ENCODE measurements at places on chromosomes 1 and 21.

DNA sequence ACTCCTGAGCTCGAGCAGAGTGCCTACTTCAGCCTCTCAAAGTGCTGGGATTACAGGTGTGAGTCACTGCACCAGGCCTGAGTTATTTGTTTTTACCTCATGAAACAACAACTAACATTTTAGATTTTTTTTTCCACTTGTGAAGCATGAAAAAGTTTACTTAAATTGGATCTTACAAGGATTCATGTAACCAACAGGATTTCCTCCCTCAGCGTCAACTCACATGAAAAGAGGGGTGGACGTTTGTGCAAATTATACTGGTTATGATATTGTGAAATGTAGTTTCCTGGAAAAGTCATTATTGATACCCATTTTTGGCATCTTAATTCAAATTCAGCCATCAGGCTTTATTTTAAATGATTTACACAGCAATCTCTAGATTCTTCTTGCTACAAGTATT is 6.5 kb downstream of the CNST start:
- DNase-seq = no peak

- no peak for DNase-seq
Observed at GRCh38 chr1:221511797-221512196, 230.1 kb downstream of the DUSP10 start.

DNA sequence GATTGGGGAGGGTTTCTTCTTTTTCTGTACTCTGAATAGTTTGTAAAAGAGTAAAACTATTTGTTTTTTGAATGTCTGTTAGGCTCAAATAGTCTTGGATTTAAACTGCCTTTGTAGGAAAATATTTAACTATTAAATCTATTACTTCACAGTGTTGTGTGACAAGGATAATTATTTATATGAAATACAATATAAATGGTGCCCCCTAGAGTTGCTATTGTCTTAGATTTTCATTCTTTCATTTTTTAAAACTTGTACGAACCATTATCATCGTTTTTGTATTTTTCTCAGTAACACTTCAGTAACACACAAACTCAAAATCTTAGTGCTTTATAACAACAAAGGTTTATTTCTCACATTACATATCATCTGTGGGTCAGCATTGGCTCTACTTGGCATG is 37.4 kb downstream of the C1orf185 start:
- no peak for DNase-seq

DNA sequence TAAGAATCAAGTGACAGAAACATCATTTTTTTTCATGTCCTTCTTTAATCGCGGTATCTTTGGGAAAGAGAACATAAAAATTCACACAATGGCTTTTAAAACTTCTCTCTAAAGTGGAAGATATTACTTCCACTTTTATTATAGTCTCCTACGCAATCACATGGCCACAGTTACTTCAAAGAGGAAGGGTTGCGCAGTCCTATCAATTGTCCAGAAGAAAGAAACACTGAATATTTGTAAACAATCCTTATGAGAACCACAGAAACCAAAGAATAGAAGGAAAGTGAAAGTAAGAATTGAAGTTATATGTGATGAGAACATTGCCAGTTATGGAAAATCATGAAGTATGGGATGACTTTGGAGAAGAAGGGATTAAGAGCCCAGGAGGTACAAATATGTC is 32.6 kb downstream of the CFH start:
- no peak for DNase-seq

DNA sequence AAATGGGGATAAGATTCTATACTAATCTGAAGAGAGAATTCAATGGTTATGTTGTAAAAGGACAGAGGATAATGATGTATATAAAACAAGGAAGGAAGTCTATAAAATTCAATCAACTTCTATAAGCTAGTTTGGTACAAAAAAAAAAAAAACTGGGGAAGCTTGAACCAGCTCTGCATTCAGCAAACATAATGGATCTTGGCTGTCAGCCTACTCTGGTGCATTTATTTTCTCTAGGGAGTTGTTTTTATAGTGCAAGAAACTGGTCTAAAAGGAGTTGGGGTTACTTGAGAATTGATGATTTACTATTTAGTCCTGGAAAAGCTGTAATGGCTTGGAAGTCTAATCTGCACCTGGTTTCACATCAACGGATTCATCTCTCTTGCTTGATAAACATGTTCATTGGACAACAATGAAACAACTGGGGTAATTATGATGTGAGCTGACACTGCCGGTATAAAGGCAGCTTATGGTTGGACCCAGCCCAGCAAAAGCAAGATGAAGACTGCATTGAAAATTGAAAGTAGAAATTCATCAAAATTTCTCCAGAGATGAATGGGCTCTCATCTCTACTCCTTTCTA is 199.4 kb upstream of the NRIP1 start:
- no peak for DNase-seq

DNA sequence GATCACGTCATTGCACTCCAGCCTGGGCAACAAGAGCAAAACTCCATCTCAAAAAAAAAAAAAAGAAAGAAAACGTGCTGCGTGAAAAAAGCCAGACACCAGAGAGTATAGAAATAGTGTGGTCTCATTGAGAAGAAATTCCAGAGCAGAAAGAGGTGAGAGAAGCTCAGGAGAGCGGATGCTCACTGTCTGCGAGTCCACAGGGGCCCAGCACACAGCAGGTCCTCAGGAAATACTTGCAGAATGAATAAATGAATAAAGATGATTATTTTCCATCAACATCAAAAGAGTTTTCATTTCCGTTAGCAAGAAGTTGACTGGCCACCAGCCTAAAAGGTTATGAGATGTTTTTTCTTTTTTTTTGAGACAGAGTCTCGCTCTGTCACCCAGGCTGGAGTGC is 14.4 kb downstream of the CASP9 start:
- DNase-seq = no peak

DNA sequence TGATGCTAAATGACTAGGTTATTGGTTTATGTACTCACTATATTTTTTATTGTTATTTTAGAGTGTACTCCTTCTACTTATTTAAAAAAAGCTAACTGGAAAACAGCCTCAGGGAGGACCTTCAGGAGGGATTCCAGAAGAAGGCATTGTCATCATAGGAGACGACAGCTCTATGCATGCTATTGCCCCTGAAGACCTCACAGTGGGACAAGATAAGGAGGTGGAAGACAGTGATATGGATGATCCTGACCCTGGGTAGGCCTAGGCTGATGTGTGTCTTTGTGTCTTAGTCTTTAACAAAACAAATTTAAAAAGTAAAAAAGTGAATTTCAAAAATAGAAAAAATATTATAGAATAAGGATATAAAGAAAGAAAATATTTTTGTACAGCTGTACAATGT is 155.7 kb upstream of the CD34 start:
- no peak for DNase-seq

DNA sequence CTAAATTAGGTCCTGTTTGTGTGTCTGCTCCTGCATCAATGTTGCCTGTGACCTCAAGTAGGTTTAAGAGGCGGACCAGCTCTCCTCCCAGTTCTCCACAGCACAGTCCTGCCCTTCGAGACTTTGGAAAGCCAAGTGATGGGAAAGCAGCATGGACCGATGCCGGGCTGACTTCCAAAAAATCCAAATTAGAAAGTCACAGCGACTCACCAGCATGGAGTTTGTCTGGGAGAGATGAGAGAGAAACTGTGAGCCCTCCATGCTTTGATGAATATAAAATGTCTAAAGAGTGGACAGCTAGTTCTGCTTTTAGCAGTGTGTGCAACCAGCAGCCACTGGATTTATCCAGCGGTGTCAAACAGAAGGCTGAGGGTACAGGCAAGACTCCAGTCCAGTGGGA is 79.9 kb downstream of the PRDM2 start:
- no peak for DNase-seq

DNA sequence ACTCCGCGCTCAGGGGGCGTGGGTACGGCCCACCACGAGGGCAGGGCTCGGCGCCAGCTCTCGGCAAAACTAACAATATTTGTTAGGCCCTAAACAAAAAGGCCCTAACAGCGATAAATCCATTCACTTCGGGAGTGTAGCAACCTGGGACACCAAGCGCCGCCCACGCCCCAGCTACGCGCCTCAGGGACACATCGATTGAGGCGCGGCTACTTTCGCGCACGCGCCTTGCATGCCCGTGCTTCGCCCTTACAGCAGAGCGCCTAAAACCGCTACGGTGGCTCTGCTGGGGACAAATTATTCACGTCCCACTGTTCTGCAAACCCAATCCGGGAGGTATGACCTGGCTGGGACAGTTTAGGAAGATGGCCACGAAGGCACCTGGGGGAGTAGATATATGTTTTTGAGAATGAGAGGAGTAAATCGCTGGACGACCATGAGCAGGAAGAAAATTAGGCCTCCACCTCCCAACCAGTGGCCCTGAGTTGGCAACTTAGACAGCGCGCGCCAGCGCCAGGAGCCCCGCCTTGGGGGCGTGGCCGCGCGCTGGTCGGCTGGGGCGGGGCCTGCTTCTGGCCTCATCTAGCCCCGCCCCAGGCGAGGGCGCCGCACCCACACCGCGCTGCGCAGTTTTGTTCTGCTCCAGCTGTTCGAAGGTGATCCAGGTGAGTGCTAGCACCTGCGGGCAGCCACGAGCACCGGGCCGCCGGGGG is at the start of gene MGST3:
Gene MGST3 (plus strand): TSS at position 606 of the 713 bp plus-strand sequence. CDS start 18,614 bp downstream, outside the sequence.
- peak; percentile 81 for DNase-seq

GRCh38 chr1:232057896-232058274 is 431.3 kb downstream of the DISC1 start:
- DNase-seq = no peak

GRCh38 chr1:213982672-213983492 is 4.9 kb upstream of the PROX1 start:
- DNase-seq = no peak

- DNase-seq = no peak
Observed at GRCh38 chr1:210195635-210196160, 36.9 kb upstream of the SERTAD4 start.

GRCh38 chr1:183021405-183022201 is 1.6 kb upstream of the LAMC1 start:
- no peak for DNase-seq

GRCh38 chr1:84253891-84254290 is 47.6 kb upstream of the SAMD13 start:
- no peak for DNase-seq

- DNase-seq = no peak
Observed at GRCh38 chr1:62184336-62184735, 10.3 kb upstream of the L1TD1 start.

DNA sequence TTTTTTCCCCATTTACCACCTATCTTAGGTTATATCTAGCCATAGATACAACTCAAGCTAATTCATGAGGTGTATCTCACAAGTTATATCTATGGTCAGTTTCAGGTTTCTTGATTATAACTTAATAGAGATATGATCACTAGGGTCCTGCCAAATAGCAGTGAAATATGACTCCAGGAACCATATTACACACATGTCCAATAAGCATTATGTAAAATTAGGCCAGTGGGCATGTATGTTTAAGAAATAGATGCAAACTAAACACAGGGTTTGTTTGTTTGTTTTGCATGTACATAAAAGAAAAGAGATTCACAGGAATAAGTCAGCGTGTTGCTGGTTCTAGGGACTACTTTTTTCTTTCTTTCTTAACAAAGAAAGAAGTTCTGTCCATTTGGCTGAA is 112.5 kb upstream of the ST6GALNAC5 start:
- no peak for DNase-seq

DNA sequence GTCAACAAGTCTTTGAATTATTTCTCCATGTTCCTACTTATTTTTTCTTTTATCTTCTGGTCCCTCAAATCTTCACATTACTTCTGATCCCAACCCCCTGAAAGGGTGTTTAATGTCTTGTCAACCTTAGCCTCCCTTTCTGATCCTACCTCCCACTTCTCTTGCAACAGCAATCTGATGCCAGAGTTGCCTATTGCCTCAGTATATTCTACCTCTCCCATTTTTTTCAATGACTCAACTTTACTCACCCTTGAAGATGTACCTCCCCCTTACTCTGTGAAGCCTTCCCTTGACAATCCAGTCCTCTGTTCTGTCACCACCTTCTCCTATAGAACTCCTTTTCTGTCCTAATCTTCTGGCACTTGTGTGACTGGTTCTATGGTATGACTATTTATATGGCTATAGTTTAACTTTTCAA is 99.5 kb upstream of the CD55 start:
- no peak for DNase-seq

- no peak for DNase-seq
Observed at GRCh38 chr1:225886159-225887029, 2.6 kb downstream of the LEFTY1 start.

DNA sequence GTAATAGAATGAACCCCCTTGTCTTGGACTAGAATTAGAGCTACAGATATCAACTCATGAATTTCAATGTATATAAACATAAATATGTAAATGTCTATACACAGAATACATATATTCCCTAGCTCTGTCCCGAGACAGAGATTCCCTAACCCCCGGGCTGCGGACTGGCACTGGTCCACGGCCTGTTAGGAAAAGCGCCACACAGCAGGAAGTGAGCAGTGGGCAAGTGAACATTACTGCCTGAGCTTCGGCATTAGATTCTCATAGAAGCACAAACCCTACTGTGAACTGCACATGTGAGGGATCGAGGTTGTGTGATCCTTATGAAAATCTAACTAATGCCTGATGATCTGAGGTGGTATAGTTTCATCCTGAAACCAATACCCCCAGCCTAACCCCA is 51.2 kb downstream of the PIK3R3 start:
- no peak for DNase-seq

DNA sequence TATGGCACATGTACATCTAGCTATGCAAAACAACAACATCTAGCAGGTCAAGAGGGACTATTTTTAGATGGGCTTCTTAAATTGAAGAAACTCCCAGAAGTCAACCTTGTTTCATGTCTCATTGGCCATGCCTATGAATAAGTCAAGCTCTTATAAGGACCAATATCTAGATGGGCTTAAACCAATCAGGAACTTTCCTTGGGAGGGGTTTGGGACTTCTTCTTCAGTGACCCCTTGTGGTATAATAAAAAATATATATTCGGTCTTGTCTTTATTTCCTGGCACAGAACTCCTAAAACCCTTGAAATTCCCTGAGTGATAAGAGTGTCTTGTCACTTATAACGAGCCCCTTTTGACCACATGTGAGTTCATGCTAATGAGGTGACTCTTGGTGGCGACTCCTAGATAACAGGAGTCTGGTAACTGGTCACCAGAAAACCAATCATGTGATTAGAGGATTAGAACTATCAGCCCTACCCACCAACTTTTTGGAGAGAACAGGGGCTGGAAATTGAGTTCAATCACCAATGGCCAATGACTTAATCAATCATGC is 218.3 kb downstream of the HHIPL2 start:
- DNase-seq = no peak

All from T-helper 1 cell (primary cell).